ENCODE measurements at places on chromosomes 11 and 22. TPM values are rescaled to one million over a fixed set of nuclear protein-coding genes. Genes with fewer than 3 reads are reported as not detected.

GRCh38 chr11:113468726-113469345 lies 6.4 kb downstream of the DRD2 start:
- peaks cover 27% of the 10 kb centered on the region for H3K27me3 ChIP-seq
- no peaks in the 10 kb centered on the region for H3K36me3 ChIP-seq
- H3K4me3 ChIP-seq: no peak overlapping the region
- H3K4me1 ChIP-seq: no peaks in the 10 kb centered on the region
- H3K27ac ChIP-seq: no peak overlapping the region

DNA sequence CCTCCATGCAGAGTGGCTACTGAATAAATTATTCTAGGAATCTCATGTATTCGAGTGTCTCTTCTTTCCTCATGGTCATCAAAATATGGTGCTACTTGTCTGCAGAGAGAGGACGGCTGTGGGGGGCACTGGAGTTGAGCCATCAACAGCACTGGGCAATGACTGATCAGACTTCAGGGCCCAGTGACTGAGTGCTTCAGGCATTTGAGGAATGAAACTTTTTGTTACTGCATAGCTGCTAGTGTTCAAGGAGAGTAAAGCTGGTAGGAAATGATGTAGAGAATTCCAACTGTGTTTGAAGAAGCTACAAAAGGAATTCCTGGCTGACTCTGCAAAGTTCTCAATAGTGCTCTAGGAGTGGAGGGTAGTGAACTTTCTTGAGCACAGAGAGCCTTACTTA lies 277.7 kb downstream of the CADM1 start:
- no peaks in the 10 kb centered on the region for H3K27me3 ChIP-seq
- H3K36me3 ChIP-seq: no peaks in the 10 kb centered on the region
- no peak overlapping the region for H3K27ac ChIP-seq
- DNase-seq: no peak
- H3K4me1 ChIP-seq: peaks cover 17% of the 10 kb centered on the region
- no peak overlapping the region for H3K4me3 ChIP-seq

DNA sequence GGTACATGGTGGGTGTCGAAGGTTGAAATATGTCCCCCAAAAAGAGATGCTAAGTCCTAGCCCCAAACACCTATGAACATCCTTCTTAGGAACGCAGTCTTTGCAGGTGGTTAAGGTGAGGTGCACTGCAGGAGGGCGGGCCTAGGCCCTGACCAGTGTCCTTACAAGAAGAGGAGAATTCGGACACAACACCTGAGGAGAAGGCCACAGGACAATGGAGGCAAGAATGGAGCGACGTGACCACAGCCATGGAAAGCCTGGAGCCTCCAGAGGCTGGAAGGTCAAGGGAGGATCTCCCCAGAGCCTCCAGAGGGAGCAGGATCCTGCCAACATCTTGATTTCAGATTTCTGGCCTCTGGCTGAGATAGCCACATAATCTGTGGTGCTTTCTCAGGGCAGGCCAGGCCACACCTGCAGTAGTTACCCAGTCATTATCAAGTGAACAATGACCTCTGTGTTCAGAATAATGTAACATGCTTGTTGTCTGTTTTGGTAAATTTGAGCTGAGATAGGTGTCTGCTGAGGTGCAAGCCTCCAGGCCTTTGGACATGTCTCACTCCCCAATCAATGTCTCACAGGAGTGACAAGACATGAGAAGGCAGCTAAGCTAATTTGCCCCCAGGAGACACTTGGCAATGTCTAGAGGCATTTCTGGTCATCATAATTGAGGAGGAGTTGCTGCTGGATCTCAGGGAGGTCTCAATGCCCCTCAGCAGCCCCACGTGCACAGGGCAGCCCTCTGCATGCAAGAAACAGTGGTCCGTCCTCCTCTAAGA lies 498.9 kb downstream of the BRD1 start:
- DNase-seq: no peak
- no peaks in the 10 kb centered on the region for H3K4me1 ChIP-seq
- H3K4me3 ChIP-seq: no peak overlapping the region
- no peak overlapping the region for H3K27ac ChIP-seq

GRCh38 chr11:116855413-116855812 lies 18.0 kb upstream of the APOA1 start:
- H3K4me3 ChIP-seq: no peak overlapping the region
- DNase-seq: no peak
- peaks cover 65% of the 10 kb centered on the region for H3K36me3 ChIP-seq
- H3K27ac ChIP-seq: no peak overlapping the region

DNA sequence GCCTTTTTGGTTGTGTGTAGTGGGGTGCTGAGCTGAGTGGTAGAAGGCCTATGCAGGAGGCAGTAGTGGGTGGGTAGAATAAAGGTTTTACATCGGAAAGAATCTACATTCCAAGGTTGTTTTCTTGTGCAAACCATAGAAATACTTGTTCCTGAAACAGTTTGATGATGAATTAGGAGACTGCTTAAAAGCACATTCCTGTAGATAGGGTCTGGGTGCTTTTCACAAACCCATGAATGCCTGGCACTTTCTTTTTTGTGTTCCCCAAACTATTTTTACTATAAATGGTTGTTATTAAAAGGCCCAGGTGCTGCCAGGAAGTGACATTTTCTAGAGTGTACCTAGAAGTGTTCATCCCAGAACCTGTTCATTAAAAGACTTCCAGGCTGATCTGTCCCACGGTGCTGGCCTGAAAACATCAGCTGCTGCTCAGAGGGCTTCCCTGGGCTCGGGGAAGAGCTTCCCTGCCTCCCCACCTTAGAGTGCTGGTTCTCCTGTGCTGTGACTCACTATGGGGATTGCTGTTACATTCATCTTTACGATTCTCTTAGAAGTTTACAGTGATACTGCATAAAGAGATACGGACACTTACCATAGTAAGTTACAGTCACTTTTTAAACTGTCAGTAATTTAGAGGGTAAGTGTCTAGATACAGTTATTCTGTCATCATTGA lies 27.9 kb downstream of the PPFIA1 start:
- H3K36me3 ChIP-seq: peaks cover 55% of the 10 kb centered on the region
- H3K4me1 ChIP-seq: peaks cover 2% of the 10 kb centered on the region
- DNase-seq: no peak
- H3K27me3 ChIP-seq: no peaks in the 10 kb centered on the region
- H3K27ac ChIP-seq: no peak overlapping the region

DNA sequence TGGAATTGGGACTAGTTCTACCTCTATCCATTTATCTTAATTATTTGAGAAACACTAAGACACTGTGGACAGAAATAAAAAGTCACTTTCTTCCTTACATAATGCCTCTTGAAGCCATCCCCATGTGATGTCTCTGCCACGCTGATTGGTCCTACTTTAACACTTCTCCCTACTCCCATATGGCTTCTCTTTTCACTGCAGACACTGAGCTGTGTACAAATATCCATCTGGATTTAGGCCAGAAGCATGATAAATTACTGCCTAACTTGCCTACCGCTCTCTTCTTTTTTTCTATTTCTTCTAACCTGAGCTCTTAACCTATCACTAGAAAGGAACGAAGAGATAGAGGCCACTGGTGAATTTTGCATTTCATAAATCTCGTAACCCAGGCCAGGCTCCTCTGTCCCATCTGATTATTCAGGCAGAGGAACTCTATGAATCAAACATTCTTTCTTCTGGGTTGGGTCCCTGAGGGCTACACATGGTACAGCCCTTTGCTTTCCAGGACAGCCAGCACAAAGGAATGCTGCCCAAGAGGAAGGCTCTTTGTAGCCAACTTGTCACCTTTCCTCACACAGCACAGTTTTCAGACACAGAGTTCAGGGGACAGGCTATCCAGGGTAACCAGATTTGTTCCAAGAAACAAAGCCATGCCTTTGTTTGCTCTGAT lies 878.5 kb upstream of the LRRC4C start:
- H3K4me1 ChIP-seq: no peaks in the 10 kb centered on the region
- DNase-seq: no peak
- H3K27ac ChIP-seq: no peak overlapping the region
- no peak overlapping the region for H3K4me3 ChIP-seq
- H3K27me3 ChIP-seq: no peaks in the 10 kb centered on the region

GRCh38 chr11:104467404-104467803 lies 303.5 kb upstream of the PDGFD start:
- H3K36me3 ChIP-seq: no peaks in the 10 kb centered on the region
- H3K27ac ChIP-seq: no peak overlapping the region
- no peak overlapping the region for H3K4me3 ChIP-seq
- no peaks in the 10 kb centered on the region for H3K4me1 ChIP-seq
- H3K27me3 ChIP-seq: no peaks in the 10 kb centered on the region

DNA sequence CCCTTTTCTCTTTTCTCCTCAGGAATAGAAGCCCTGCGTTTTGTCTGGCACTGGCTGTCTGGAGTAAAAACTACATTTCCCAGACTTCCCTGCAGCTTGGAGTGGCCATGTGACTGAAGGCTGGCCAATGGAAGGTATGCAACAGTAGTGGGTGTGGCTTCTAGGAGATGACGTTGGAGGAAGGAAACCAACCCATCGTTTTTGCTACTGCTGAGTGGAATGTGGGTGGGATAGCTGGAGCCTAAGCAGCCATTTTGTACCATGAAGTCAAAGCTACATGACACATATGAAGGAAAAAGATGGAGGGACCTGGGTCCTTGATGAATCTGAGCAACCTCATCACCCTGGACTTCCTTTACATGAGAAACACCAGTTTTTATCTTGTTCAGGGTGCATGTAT lies 19.6 kb downstream of the FGF3 start:
- no peaks in the 10 kb centered on the region for H3K4me1 ChIP-seq
- peaks cover 8% of the 10 kb centered on the region for H3K27me3 ChIP-seq
- H3K36me3 ChIP-seq: no peaks in the 10 kb centered on the region
- no peak overlapping the region for H3K4me3 ChIP-seq
- DNase-seq: no peak
- H3K27ac ChIP-seq: no peak overlapping the region

DNA sequence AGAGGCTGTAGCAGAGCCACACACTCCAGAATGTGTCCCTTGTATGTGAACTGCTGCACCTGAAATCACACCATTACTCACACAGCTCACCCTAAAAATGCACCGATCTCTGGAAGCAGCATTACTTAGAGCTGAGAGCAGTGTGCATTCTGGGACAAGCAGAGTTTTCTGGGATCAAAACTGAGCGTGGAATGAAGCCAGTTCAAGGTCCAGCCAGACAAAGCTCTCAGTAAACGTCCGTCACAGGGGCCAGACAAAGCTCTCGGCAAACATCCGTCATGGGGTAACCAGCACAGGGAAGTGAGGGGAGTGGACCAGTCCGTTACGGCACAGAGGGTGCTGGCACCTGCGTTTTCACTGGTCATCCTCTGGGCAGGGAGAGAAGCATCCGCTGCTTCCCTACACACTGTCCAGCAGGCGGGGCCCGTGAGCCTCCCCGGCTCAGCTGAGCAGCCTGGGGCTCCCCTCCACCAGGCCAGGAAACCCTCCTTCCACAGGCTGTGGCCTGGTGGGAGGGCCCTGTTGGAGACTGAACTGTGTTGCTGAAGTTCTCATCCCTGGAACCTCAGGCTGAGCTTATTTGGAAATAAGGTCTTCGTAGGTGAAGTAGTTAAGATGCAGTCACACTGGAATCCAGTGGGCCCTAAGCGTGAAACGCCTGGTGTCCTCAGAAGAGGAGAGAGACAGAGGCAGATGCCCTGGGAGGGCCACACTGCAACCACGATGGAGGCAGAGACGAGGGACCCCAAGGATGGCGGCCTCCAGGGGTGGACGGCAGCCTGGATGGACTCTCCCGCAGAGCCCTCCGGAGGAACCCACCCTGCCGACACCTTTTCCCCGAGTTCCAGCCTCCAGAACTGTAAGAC lies 883.9 kb downstream of the BRD1 start:
- H3K4me1 ChIP-seq: no peaks in the 10 kb centered on the region
- H3K4me3 ChIP-seq: no peak overlapping the region
- DNase-seq: no peak
- no peak overlapping the region for H3K27ac ChIP-seq

DNA sequence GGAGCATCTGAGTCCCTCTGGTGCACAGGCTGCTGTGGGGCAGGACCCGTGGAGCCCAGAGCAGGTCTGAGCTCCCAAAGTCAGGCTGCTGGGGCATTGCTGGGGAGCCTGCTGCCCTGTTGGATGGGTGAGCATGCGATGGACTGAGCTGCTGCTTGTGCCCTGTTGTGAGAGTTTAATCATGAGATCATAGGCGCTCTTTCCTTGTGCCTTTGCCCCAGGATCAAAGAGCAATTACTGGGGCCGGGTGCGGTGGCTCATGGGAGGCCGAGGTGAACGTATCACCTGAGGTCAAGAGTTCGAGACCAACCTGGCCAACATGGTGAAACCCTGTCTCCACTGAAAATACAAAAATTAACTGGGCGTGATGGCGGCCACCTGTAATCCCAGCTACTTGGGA lies 37.5 kb downstream of the MUC6 start:
- DNase-seq: no peak
- H3K27me3 ChIP-seq: no peaks in the 10 kb centered on the region
- H3K27ac ChIP-seq: no peak overlapping the region
- H3K4me3 ChIP-seq: no peak overlapping the region
- peaks cover 8% of the 10 kb centered on the region for H3K4me1 ChIP-seq

SLC22A9 gene
- total RNA-seq: not detected
